ENCODE measurements at places on chromosomes 12 and 14.

GRCh38 chr12:93441081-93441616 is 598 bp downstream of the UBE2N start:
- no peak for DNase-seq

GRCh38 chr14:94936401-94936892 is 166.5 kb upstream of the GSC start:
- no peak for DNase-seq

GRCh38 chr12:127903146-127903545 is 363.8 kb upstream of the TMEM132C start:
- no peak for DNase-seq

DNA sequence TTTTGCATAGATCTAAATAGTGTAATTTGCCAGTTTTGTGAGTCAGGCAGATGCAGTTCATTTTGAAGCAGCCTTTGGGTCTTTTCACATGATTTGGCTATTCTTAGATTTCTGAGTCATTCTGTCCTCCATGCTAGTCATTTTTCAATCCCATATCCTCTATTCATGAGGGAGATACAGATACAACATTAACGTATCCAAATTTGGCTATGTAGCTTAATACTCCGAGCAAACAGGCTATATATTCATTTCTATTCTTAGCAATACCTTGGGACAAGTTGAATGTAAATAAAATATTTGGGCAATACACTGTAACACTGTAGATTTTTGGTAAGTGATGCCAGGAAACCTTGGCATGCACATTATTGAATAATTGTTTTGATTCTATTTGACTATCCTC is 270.7 kb upstream of the PDE3A start:
- no peak for DNase-seq

DNA sequence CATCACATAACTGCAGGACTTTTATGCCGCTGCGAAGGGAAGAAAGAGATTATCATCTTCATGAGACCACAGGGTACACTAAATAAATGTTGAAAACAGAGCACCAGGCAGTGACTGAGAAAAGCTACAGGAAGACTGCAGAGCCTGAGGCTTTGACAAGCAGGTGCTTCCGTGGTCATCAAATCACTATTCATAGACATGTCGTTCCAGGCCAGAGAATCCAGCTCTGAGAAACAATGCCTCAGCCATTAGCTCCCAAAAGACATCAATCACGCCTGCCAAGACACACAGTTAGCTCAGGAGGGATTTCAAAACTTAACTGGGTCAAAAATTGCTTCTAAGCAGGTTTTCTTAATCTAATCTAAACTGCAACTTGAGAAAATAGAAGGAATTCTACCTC is 47.2 kb upstream of the GARIN6 start:
- DNase-seq, result no peak

DNA sequence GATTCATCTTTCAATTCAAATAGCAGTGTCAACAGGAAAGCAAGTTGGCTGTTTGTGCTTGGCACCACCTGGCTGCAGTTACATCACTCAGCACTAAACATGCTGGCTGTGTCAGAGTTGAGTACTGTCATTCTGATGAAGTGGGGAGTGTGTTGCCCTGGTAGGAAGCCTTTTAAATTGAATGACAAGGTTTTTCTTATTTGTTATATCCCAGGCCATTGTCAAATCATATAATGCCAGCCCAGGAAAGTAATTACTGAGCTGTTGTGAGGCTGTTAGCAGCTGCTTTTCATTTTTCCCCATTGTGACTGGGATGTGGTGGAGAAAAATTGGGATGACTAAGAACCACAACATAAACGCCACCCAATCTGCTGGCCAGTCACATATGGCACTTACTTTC is 106.5 kb upstream of the PRKD1 start:
- no peak for DNase-seq

DNA sequence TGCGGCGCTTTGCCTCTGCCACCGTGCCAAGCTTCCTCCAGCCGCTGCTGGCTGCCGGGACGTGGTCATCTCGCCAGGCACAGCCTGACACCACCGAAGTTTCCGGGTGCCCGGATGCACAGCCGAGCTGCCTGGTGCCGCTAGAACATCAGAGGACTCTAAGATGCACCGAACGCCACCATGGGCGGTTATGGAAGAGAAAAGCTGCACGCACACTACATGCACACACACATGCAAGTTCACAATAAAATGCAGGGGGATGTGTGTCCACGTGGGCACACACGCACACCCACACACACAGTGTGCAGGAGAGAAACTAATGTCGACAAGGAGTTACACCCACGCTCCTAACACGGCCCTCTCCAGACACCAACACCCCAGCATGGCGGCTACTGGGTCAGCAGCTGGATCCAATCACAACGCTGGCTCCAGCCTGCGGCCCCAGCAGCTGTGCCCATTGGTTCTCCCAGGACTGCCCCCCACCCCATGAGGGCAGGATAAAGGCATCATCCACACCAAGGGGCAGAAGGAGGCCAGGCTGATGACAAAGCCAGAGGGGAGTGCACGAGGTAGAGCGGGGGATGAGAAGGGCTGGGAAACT is 82.7 kb downstream of the BCL11B start:
- no peak for DNase-seq

All from neural crest cell (in vitro differentiated cells).